ENCODE measurements at places on chromosomes 6 and 20.

GRCh38 chr6:164928057-164928727, 381.2 kb downstream of the C6orf118 start:
- DNase-seq: no peak

- DNase-seq: no peak
Observed at GRCh38 chr6:25431975-25432307, 152.8 kb downstream of the CARMIL1 start.

GRCh38 chr6:54574671-54575070, 266.4 kb downstream of the TINAG start:
- no peak for DNase-seq

DNA sequence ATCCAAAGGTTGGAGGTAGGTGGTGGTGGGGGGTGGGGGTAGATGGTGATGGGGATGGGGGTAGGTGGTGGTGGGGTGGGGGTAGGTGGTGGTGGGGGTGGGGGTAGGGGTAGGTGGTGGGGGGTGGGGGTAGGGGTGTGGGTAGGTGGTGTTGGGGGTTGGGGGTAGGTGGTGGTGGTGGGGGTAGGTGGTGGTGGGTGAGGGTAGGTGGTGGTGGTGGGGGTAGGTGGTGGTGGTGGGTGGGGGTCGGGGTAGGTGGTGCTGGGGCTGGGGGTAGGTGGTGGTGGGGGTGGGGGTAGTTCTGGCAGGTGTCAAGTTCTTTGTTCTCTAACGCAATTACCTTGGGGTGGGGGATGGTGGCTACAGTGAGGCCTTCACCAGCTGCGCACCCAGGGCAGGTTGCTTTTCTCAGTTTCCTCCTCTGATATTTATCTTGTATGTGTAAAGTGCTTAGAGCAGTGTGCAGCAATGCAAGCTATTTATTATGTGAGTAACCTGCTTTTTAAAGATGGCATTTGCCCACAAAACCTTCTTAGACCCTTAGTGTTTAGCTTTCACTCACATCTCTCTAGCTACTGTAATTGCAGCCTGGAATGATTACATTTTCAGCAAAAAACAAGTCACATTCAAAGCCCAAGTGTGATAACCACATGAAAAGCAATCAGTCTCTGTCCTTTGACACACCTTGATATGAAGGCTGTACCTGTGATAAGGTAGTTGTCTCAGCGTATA, 8.2 kb upstream of the CCDC167 start:
- no peak for DNase-seq

- no peak for DNase-seq
Observed at GRCh38 chr6:89251170-89251569, 34.0 kb upstream of the GABRR1 start.

Measured in GM06990 (cell line).